ENCODE measurements at places on chromosomes 16 and 17.

DNA sequence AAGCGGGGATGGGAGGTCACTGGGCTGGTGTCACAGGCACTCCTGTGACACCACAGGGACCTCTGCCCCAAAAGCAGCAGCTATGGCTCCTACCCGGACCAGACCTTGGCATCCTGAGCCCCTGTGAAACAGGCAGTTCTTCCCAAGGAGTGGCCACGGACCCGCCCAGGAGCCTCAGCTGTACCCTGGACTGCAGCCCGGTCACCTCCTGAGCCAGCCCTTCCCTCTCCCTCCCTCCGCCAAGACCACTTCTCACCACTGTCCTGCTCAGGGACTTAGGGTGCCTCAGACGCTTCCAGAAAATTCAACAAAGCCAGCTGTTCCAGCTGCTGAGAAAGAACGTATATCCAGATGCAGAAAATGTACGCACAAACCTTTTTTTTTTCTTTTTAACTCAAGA lies 13.9 kb upstream of the NCBP3 start:
- no peak for DNase-seq

DNA sequence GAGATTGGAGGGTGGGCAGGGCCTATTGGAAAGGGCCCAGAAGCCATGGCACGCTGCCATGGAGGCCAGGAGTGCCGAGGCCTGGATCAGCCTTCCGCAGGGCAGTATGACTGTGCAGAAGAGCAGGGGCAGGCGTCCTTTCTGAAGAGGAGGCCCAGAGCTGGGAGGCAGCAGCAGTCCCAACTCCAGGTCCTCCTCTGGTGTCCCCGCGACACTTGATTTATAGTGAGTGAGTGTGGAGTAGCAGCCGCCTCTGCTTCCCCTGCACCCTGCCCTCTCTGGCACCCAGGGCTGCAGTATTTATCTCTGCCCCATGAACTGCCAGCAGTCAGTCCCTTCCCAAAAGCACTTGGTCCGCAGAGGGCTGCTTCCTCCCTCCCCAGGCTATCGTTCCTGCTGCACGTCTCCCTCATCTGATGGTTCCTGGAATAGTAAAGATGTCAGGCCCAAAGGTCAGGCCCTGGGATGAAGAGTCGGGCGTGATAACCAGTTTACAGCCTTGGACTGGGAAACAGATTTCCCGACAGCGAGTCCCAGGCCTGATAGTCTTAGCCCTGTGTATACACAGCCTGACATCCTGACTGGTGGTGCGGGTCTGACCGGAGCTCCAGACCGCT lies 32.9 kb downstream of the PGS1 start:
- DNase-seq: no peak

GRCh38 chr16:3283543-3284447 lies 504 bp downstream of the ZNF263 start:
- no peak for DNase-seq

- DNase-seq: no peak
These were observed 24.1 kb upstream of the RPL13 start for GRCh38 chr16:89536371-89536770.

GRCh38 chr17:60249290-60249826 lies 99.6 kb downstream of the CA4 start:
- DNase-seq: no peak

- DNase-seq: no peak
These were observed 408.6 kb downstream of the SOX9 start for GRCh38 chr17:72529386-72529785.

- no peak for DNase-seq
These were observed 721 bp upstream of the WFIKKN2 start for GRCh38 chr17:50834429-50835300.

GRCh38 chr17:27888945-27889344 lies 4.2 kb downstream of the LYRM9 start:
- DNase-seq: no peak

DNA sequence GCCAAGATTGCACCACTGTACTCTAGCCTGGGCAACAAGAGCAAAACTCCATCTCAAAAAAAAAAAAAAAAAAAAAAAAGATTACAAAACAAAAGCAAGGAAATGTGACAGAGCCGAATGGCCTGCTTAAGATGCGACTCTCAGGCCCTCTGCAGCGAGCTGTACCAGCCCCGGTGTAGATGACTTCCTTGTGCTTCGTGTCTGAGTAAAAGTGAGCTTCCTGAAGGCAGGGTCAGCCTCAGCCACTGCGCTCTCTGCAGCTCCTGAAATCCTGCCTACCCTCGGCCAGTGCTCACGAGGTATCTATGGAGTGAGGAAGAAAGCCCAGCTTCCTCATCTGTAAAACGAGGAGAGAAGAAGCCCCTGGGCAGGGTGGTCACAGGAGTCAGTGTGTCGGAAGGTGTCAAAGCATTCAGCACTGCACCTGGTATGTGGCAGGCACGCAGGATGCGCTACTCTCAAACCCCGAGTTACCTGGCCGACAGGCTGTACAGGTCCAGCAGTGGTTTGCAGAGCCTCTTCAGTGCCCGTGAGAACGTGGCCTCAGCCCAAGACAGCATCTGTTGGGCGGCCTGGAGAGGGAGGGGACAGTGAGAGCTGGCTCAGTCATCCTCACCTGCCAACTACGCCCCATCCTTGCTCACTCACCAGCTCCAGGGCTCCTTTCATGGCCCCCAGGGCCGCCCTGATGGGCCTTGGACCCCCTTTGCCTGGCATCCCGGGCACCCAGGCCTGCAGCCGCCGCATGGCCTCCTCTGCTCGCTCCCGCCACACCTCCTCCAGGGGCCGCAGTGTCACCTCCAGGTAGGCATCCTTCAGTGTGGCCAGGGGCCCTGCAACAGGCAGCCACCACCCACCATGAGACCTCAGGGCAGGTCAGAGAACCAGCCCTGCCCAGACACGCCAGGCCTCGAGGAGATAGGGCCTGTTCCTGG lies 44.6 kb downstream of the RMI2 start:
- no peak for DNase-seq

DNA sequence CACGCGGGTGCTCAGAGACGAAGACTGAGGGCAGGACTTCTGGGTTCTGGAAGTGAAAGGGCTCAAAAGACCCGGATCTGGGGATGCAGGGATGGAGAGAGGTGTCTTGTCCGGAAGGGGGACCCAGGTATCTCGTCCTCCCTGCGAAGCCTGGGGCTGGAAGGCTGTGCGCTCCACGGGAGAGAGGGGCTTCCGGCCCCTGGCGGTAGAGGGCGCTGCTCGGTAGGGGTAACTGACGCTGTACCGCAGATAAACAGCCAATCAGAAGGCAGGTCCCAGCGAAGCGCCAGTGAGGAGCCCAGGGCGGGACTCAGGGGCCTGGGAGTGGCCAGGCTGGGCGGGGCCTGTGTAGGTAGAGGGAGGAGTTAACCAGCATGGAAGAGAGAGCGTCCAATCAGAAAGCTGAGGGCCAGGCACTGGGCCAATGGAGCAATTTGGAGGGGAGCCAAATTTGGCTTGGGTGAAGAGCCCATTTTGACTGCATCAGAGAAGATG lies 804 bp downstream of the TGFB1I1 start:
- DNase-seq: no peak

DNA sequence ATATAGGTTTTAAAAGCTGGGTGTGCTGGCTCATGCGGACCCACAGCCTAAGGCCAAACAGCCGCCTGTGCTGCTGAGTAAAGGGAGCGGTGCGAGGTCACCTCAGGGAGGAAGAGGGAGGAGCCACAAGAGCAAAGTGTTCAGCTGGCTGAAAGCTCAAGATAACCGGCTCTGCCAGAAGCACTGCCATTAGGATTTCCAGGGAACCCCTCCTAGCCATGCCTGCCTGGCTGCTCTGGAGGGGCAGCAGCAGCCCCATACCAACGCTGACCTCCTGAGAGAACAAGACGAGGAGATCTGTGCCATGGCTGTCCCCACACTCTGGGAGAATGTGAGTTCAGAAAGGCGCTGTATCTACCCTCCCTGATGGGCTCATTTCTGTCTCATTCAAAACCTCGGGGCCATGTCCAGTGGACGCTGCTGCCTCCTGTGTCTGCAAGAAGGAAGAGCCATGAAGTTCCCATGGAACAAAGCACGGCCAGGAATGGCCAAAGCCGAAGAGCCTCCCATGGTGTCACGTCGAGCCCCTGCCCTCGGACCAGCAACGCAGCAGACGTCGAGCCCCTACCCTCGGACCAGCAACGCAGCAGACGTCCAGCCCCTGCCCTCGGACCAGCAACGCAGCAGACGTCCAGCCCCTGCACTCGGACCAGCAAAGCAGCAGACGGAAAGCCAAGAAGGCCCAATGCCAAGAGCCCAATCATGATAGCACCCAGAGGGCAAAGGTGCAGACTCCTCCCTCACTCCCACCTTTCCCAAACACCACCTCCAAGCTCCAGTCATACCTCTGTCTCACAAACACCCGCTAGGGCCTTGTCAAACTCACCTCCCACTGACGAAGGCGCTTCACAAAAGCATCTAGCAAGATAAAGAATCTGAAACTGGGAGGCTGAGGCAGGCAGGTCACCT lies 107.0 kb downstream of the ANKRD11 start:
- no peak for DNase-seq
